ENCODE measurements at places on chromosomes 2 and 18.

DNA sequence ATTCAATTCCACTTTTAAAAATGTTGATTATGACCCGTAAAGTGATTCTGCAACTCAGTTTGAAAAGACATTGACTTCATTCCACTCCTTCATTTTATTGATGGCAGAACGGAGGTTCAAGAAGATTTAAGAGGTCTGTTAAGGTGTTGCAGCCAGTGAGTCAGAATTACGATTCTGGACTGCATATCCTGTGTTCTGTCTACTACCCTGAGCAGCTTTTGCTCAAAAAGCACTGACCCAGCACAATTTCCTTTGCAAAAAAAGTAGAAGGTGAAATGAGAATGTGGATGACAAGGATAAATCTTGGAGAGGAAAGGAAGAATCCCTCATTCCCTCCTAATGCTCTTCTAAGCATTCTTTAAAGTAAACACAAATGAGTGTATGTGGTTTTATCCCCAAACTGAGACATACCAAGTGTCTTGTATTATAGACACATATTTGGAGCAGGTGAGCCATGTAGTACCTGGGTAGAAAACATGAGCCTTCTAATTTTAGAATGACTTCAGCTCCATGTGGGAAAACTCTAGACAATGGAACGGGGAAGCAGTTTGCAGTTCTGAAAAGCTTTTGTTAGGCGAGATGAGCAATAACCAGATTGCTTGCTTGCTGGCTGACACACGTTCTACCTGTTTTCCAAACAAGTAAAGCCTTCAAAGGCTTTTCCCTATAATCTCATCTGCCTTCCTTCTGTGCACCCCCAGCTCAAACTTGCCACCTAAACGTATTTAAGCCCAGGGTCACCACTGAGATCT is 44.7 kb downstream of the TGFA start:
- DNase-seq = no peak

GRCh38 chr2:24731923-24732322 is 61.3 kb downstream of the PTRHD1 start:
- DNase-seq = no peak

DNA sequence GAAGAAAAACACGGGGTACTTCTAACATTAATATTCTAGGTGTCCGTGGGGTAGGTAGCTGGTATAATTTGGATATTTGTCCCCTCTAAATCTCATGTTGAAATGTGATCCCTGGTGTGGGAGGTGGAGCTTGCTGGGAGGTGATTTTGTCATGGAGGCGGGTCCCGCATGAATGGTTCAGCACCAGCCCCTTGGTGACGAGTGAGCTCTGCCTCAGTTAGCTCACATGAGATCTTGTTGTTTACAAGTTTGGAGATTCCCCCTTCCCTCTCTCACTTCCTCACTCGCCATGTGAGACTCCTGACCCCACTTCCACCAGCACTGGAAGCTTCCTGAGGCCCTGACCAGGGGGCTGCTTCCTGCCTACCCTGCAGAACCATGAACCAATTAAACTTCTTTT is 35.4 kb upstream of the DNER start:
- DNase-seq = no peak

GRCh38 chr2:100228415-100228814 is 86.0 kb upstream of the AFF3 start:
- no peak for DNase-seq

- no peak for DNase-seq
Measured at GRCh38 chr2:207066166-207066565, 99.6 kb downstream of the KLF7 start.

GRCh38 chr18:51192026-51192425 is 5.5 kb downstream of the MEX3C start:
- no peak for DNase-seq

DNA sequence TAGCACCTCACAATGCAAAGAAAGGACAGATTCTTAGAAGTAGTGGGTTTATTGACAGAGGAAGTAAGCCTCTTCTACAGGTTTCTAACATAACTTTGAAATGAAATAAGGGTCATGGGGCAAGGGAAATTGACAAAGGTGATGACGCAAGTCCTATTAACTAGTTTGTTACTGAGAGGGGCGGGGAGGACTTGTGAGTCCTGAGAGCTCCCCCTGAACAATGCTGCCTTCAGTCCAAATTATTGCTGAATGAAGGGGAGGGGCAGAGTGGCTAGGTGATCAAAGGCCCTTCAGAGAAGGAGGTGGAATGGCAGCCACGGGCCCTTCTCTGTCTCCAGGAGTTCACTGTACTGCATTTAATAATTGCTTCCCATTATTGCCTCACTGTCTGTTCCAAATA is 390.0 kb downstream of the MEIS1 start:
- DNase-seq = no peak
